Stimulated activated CD8-positive, alpha-beta memory T cell treated with anti-CD3 and anti-CD28 coated beads, Interleukin-2, amount 100 ng/mL, for 48 hours (primary cell): ENCODE measurements at places on chromosomes 4 and X.

DNA sequence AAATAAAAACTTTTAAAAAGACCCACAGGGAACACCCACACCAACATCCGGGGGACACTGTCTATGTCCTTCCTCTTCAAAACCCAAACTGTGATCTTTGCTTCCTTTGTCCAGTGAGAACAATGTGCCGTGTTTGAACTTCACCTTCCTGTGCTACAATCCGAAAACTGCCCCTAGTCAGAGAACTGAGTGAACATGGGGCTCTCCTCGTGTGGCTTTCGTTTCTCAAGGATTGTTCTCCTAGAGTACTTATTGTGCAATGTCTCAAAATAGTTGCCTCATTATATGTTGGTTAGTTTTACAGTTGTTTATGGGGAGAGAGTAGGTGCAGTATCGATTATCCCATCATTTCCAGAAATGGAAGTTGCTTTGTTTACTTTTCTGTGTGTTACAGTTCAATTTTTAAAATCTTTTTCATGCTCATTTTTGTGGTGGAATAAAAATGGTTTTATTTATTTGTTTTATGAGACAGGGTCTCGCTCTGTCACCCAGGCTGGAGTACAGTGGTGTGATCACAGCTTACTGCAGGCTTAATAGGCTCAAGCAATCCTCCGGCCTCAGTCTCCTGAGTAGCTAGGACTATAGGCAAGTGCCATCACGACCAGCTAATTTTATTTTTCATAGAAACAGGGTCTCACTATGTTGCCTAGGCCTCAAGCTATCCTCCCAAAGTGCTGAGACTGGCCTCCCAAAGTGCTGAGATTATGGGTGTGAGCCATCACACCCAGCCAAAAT lies 29.9 kb downstream of the RBMX start:
- DNase-seq = no peak

DNA sequence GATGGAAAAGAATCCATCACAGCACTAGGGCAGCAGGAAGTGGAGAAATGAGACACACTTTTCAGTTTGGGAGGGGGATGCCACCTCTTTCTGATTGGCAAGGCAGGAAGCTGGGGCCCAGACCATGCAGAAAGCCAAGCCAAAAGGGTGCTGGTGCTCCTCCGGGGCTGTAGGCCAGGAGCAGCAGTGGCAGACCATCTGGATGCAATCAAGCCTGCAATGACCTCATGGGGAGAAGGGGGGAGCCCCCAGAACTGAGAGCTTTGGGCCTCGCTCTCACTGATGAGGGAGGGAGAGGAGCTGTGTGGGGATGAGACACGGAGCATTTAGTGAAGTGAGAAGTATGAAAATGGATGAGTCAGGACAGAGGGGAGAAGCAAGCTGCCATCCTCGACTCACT lies 141.3 kb upstream of the NALF2 start:
- no peak for DNase-seq

DNA sequence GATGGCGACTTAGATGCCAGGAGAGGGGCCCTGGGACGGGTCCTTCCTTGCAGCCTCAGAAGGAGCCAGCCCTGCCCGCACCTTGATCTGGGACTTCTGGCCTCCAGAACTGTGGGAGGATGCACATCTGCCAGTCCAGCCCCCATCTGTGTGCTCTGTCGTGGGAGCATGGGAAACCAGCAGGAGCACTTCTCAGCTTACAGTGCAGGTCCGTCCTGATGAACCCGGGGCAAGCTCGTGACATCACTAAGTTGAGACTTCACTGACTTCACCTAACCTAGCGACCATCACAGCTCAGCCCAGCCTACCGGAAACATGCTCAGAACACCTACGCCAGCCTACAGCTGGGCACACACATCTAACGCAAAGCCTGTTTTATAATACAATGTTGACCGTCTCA lies 38.1 kb downstream of the ABLIM2 start:
- DNase-seq = no peak

GRCh38 chrX:2781226-2781571 lies 29.4 kb downstream of the XG start:
- no peak for DNase-seq

DNA sequence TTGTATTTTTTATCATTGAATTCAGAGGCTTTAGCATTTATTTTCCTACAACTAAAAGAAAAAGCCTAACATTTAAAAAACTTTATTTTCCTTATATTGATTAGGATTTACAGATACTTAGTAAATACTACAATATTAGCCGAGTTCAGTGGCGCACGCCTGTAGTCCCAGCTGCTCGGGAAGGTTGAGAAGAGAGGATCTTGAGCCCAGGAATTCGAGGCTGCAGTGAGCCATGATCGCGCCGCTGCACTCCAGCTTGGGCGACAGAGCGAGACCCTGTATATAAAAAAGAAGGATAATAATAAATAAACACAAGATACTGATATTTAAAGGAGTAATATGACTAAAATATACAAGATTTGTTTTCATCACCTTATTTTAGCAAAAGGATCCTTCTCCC lies 681 bp upstream of the UPF3B start:
- DNase-seq = no peak

DNA sequence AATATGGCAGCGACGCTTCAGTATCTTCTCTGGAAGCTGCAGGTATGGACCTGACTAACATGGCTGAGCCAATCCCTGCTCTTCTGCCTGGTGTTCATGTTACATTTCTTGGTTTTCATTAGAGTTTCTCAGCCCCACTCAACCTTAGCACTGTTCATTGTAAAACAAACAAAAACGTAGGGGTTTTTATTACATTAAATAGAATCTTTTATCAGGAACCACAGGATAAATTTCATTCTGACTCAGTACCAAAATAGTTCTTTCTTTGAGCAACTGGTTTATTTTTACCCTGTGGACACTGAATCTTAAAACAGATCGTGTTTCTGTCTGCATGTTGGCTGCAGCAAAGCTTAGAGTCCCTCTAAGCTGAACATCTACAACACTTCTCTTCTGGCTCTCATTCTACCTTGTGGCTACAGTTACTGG lies 27.1 kb downstream of the FHIP1A start:
- no peak for DNase-seq

DNA sequence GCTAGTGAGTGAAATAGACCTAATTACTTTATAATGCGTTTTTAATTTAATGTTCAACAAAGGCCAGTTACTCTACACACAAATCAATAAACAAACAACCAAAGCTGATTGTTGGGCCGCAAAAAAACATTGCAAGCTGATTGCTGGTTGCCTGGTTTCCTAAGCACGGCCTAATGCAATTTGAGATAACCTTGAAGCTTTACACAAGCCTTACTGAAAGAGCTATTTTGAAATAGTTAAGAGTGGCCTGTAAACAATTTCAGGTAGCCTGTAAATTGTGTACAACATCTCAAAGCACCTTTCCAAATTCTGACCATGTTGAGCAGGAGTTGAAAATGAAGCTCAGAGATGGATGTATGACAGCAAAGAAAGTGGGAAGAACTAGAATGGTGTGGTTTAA lies 17.5 kb upstream of the CXorf66 start:
- DNase-seq = no peak

DNA sequence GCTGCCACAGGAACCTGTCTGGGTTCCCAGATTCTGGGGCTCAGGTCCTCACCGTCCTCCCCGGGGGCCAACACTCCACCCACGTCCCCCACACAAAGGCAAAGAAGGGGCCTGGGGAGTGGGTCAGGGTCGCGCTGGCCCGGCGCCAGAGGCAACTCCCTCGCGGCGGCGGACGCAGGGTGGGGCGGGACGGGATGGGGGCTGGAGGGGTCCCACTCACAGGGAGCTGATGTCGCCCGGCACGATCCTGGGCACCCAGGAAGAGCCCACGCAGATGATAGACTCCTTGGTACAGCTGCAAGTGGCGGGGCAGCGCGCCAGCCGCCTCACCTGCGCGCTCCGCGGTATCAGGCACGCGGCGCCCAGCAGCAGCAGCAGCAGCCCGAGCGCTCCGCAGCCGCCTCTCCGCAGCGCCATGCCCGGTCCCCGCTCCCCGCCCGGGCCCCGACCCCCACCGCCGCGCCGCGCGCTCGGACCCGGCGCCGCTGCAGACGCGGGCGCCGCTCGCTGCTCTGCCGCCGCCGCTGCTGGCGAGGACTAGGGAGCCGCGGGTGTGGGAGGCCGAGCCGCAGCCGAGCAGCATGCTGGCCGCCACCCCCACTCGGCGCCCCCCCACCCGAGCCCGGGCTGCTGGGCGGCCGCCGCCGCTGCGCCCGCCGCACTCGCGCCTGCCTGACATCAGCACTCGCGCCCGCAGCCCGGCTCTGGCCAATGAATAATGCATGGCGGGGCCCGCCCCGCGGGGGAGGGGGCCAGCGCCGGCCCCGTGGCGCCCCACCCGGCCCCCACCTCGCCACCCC lies at the start of gene LGI2:
Gene LGI2, minus strand, starts transcription at position 670 of the 800 bp plus-strand sequence. Its CDS starts 253 bp downstream, at position 417.
- DNase-seq = peak; percentile 3

DNA sequence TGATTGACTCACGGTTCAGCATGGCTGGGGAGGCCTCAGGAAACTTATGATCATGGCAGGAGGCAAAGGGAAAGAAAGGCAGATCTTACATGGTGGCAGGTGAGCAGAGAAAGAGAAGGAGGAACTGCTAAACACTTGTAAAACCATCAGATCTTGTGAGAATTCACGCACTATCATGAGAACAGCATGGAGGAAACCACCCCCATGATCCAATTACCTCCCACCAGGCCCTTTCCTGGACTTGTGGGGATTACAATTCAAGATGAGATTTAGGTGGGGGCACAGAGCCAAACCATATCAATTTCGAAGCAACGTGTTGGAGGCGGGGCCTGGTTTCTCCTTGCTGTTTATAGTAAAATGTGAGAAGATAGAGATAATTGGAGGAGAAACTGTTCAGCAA lies 167.4 kb downstream of the GABRB1 start:
- no peak for DNase-seq

- no peak for DNase-seq
These were observed 28.3 kb upstream of the TMPRSS11D start for GRCh38 chr4:67912080-67912479.

DNA sequence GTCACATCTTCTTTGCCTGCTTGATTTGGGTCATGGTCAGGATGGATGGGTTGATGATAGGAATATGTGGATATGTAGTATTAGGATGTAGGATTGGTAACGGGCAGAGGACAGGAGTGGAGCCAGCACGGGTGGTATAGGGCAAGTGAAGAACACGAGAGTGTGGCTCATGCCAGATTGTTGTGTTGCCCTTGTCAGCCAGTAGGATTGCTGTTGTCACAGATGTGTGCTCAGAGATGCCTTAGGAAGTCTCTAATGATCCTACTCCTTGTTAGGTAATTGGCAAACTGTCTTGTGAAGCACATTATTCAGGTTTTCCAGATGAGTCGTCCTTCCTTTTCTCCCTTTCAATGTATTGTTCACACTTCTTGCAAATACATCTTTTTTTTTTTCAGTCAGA lies 5.5 kb downstream of the ATP10D start:
- DNase-seq = no peak

DNA sequence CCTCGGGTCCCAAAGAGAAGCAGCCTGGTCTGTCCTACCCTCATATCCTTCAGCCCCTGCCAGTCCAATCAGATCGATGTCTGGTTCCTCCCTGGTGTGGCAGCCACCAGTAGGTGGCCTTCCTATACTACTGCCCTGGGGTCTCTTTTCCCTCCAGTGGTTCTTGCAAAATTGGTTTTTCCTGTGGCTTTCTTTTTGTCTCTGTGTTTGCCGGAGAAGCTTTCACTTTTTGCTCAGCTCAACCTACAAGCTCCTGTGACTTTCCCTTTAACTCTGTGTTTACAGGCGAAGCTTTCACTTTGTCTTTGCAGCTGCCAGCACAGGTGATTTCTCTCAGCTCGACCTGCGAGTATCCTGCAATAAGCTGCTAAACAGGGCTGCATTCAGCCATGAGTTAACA lies 46.8 kb downstream of the UGT2A3 start:
- DNase-seq = no peak

GRCh38 chr4:67549123-67549522 lies 3.8 kb upstream of the CENPC start:
- DNase-seq = no peak

GRCh38 chr4:14952352-14952751 lies 49.9 kb upstream of the CPEB2 start:
- DNase-seq = no peak

DNA sequence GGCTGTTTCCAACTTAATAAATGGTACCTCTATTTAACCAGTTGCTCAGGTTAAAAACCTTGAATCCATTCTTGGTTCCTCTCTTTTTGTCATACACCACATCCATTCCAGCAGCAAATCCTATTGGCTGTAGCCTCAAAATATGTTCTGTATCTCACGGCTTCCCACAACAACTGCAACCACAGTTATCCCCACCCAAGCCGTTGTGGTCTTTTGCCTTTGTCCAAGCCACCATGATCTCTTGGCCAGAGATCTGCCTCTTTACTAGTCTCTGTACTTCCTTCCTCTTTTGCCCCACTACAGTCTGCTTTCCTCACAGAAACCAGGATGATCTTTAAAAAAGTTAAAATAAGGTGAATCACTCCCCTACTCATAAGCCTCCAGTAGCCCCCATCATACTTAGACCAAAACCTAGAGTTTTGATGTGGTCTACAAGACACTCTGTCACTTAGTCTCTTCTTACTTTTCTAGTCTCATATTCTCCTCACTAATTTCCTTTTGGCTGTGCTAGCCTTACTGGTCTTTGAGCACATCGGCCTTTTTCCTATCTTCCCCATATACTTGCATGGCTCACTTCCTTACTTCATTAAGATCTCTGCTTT lies 10.3 kb downstream of the MAOA start:
- no peak for DNase-seq
